ENCODE measurements at places on chromosomes 7 and 10.

DNA sequence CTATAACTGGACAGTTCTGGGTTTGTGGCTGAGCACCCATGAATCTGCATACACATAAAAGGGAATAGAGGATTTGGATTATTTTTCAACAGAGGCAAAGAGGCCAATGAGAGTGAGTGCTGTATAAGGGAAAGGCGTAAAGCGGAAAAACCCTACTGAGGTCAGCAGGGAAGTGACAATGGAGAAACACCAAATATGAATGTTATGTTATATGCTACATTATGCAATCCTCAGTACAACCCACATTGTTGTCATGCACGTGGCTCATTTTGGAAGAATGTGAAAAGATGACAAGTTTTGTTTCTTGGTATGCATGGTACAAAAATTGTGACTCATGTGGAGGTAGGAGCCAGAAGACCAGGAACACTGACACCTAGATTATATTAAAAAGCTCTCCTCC, 113.6 kb upstream of the AMPH start:
- no peak for DNase-seq

- DNase-seq: no peak
Measured at GRCh38 chr7:151579644-151580043, 59.9 kb upstream of the RHEB start.

DNA sequence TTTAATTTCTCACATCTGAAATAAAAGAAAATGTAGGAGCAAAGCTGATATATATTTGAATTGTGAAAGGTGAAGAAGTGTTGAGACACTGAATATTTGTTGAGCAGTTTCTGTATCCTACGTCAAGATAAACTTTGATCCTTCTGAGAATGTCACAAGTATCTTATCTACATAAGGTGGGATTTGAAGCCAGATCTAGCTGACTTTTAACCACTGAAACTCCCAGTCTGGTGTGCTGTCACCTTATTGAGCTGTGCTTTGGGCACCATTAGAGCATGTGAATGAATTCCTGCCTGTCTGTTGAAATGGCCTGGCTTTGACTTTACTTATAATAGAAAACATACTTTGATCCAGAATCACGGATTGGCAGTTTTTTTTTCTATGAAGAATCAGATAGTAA, 15.2 kb downstream of the GPR141 start:
- DNase-seq: no peak

GRCh38 chr10:96642973-96643372, 56.2 kb upstream of the TM9SF3 start:
- DNase-seq: peak; percentile 43

- DNase-seq: no peak
Measured at GRCh38 chr7:112282476-112283188, 76.1 kb downstream of the ZNF277 start.

DNA sequence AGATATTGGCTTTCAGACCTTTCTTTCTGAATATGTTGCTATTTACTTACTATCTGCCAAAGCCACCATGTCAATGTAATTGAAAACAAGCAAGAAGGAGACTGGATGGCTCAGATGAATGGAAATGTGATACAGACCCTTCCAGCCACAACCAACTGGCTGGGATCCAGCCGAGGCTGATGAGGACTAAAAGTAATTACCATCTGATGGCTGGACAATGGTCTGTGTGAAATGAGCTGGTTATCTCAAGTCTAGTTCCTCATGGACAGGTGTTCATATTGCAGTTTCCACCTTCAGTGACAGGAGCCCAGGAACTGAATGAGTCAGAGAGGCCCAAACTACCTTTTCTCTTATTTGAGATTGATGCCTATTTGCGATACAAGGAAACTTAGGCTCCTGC, 267.5 kb downstream of the GATA3 start:
- DNase-seq: no peak

Measured in activated gamma-delta T cell treated with anti-CD3 and anti-CD28 coated beads, Interleukin-2, amount 50 U/mL, for 16 hours (primary cell).